ENCODE measurements at places on chromosomes 5 and 9. TPM values are rescaled to one million over a fixed set of nuclear protein-coding genes. Genes with fewer than 3 reads are reported as not detected.

Gene SHROOM1
- 9.3 TPM for total RNA-seq

Gene TEX48
- not detected for total RNA-seq

Gene UIMC1
- 46.4 TPM for total RNA-seq

Gene SLC36A2
- not detected for total RNA-seq

Gene ZBTB5
- 9.6 TPM for total RNA-seq

Gene TMEM215
- total RNA-seq: not detected

Gene AKNA
- total RNA-seq: 4.2 TPM

Gene C9orf50
- not detected for total RNA-seq

Gene IL5
- total RNA-seq: not detected

Gene HRH2
- 0.64 TPM for total RNA-seq

Gene ADRB2
- total RNA-seq: 0.61 TPM

Gene SH3GL2
- 0.07 TPM for total RNA-seq

Measured in A549 treated with DMSO at 1 μM for 4 hours (cell line).